ENCODE measurements at places on chromosomes 4 and X.

GRCh38 chr4:94944726-94945125, 187.0 kb downstream of the BMPR1B start:
- DNase-seq, result no peak

DNA sequence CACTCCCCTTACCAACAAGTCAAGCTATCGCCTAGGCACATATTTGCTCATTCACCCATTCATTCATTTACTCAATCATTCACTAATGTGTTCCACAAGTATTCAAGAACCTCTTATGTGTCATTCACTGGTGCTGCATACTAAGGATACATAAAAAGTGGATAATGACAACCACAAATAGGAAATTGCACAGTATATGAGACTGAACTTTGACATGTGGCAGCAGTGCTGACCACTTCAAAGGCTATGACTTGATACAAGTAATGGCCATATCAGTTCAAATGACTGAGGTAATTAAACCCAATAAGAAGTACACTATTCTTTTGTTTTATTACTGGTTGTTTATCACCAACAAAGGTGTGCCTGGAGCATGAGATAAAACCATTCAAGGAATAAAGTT, 282.5 kb downstream of the KLHL13 start:
- no peak for DNase-seq

DNA sequence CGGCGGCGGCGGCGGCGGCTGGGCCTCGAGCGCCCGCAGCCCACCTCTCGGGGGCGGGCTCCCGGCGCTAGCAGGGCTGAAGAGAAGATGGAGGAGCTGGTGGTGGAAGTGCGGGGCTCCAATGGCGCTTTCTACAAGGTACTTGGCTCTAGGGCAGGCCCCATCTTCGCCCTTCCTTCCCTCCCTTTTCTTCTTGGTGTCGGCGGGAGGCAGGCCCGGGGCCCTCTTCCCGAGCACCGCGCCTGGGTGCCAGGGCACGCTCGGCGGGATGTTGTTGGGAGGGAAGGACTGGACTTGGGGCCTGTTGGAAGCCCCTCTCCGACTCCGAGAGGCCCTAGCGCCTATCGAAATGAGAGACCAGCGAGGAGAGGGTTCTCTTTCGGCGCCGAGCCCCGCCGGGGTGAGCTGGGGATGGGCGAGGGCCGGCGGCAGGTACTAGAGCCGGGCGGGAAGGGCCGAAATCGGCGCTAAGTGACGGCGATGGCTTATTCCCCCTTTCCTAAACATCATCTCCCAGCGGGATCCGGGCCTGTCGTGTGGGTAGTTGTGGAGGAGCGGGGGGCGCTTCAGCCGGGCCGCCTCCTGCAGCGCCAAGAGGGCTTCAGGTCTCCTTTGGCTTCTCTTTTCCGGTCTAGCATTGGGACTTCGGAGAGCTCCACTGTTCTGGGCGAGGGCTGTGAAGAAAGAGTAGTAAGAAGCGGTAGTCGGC, 528 bp downstream of the FMR1 start:
- DNase-seq, result peak; percentile 41

DNA sequence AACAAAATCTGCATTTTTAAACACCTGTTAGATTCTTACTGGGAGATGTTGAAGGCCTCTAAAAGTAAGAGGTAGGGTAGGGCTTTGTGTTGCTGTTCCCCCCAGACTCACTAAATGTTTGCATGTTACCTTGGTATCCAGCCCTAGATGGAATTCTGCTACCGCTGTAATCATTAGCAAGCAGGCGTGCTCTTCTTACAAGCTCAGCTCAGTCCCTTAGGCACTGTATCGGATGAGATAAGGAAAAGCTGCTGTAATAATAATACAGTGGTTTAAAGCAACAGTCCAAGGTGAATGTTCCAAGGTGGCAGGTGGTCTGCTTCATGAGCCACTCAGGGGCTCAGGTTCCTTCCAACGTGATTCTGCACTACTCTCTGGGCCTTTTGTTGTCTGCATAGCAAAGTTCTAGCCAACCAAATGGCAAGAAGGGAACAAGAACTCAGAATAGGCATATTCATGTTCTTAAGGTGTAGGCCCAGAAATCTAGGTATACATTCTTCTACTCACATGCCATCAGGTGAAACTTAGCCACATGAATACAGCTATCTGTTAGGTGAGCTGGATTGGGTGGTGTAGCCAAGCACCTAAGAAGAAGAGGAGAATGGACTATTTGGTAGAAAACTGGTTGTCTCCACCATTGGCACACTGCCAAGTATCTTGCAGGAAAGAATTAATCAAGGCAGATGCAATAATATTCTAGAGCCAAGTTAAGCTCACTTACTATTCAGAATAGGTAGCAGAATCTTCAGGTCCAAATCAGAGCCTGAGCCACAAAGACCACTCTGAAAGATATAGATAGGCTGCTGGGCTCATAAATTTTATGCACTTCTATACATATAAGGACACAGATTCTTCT, 46.0 kb downstream of the COQ2 start:
- DNase-seq, result no peak

GRCh38 chr4:38620527-38621027, 43.4 kb upstream of the KLF3 start:
- no peak for DNase-seq

GRCh38 chrX:103681443-103681842, 5.1 kb downstream of the MORF4L2 start:
- DNase-seq, result no peak

- no peak for DNase-seq
These were observed 628.8 kb downstream of the SPRY1 start for GRCh38 chr4:124025428-124025827.

GRCh38 chr4:56424697-56425514, 10.5 kb downstream of the PPAT start:
- peak; percentile 43 for DNase-seq

DNA sequence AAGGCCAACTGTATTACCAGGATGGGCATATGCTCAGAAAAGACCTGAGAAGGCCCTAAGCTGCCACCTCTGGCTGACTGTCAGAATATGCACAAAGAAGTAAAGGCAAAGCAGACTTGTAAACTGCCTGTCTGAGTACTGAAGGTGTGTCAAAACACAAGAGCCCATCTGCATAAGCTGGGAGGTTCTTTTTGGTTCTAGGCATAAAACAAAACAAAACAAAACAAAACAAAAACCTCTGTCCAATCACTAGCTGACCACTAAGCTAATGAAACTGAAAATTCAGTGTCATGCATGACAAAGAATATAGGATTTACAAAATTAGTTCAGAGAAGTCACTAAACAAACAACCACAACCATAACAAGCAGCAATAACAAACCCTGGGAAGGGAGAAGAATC, 20.6 kb downstream of the SH3D19 start:
- DNase-seq, result peak; percentile 28

DNA sequence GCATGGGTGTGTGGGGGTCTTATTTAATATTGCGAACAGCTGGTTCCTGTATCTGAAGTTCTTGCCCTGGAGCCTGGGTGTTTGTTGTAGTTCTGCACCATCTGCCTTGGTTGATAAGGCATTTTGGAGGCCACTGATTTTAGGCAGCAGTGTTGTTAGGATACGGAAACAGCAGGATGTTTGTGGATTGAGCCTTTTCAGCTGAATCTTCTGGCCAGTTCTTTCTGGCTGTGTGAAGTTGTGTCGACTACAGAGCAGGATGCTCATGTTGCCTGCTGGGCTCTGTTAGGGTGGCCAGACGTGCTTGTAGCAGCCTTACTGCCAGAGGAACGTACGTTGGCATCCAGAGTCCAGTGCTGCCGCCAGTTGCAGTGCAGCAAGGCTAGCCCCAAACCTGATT, 134.2 kb downstream of the PTTG2 start:
- no peak for DNase-seq

GRCh38 chr4:185472103-185472542, 590 bp upstream of the CCDC110 start:
- no peak for DNase-seq

DNA sequence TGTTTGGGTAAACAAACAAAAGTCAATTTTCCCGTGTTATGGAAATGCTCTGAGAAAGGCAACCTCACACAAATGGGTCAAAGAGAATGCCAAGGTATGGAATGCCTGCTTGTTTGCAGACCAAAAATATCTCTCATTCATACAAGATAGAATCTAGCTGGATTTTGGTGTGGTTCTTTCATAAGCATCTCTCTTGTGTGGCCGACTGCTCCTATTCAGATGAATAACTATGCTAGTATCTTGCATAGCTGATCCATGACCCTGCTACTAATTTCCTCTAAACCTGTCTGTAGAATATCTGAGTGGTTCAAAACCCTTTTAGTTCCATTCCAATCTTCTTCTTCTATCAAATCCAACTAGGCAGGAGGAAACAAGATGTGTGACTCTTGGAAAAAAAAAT, 28.2 kb upstream of the SORBS2 start:
- no peak for DNase-seq

DNA sequence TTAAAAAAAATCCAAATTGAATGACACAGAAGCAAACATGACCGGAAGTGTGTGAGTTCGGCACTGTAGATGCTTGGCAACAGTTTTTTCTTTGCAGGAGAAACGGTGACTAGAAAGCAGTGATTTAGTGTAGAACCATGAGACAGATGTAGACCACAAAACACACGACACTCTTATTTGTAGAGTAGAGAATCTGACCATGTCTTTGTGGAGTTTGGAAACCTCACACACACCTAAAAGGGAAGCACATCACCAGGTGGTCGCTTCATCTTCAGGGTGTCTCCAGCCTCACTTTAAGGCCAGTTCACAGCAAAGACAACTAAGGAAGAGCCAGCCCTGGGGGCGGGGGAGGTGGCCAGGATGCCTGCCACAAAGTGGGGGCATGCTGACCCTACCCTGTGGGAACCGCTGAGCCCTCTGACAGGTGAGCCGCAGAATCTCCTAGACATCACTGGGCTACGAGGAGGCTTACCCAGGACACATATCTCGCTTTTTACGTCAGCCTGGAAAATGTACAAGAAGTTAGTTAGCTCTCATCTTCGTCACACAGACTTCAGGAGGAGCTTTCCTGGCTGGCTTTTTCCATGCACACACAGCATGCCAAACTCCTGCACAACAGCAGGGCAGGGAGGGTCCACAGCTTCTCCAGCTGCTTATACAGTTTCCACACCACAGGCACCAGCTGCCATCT, 64.4 kb upstream of the PDLIM3 start:
- no peak for DNase-seq

GRCh38 chr4:84750260-84750959, 167.5 kb downstream of the CDS1 start:
- peak; percentile 60 for DNase-seq

GRCh38 chrX:50967736-50968135, 57.2 kb downstream of the BMP15 start:
- DNase-seq, result no peak

GRCh38 chr4:158094413-158095134, 78.3 kb downstream of the GASK1B start:
- DNase-seq, result peak; percentile 85

DNA sequence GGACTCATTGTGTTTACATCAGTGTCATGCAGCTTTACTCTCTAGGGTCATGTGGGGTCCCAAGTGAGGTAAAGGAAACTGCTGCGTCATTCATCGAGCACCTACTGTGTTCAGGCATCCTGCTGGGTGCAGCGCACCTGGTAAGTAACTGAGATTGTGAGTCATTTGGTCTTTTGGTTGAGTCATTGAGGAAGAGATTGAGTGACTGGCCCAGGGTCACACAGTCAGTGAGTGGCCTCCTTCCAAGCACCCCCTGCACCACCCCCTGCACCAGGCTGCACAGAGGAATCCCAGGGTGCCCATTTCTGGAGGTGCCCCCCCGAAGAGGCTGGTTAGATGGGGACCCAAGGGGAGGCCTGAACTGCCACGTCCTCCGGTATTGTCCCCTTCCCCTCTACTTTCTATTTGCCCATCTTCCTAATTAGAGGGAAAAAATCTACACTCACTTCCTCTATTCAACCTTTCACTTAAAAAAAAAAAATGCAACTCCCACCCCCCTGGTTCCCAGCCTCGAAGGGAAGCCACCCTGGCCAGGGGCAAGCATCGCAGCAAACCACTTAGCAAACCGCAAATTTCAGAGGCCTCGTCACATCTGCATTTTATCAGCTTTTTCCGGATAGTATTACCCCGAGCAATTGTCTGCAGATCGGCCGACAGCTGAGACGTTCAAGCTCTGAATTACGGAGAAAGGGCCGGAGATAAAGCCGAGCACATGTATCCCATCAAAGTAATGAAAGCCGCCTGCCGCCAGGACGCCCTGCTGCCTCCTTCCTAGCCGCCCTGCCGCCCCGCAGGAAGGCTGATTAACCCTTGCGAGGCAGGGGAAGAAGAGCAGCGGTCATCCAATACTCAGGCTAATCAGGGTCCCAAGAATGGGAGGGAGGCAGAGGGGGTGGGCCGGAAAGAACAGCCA, 96.3 kb upstream of the MSX1 start:
- no peak for DNase-seq

- no peak for DNase-seq
These were observed 45.3 kb upstream of the CAMK2D start for GRCh38 chr4:113806850-113807249.

DNA sequence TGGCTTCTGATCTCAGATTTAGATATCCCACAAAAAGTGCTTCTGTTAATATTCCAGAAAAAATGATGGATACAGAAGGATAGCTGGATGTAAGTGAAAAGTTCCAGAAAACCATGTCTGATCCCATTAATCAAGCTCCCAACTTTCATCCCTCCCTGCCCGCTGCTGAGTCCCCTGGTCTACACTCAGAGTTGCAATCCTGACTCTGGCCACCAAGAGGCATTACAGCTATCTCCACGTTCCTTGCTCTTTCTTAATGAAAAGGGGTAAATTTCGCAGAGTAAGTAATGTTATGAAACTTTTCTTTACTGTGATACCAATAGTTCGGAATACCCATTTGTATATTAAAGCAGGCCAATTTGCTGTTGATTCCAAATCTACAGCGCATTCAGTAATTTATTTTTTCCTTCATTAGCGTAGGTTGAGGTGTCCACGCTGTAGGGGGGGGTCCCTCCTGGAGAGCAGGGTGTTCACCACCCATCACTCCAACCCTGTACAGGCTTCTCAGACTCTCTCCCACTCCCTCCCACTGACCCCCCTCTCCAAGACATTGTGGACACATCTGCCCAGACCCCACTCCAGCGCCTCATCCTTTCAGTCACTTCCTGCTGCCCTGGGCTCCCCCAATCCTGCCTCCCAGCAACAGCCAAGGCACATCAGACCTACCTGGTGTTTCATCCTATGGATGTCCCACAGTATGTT, 55.1 kb downstream of the RAB40A start:
- DNase-seq, result peak; percentile 67

DNA sequence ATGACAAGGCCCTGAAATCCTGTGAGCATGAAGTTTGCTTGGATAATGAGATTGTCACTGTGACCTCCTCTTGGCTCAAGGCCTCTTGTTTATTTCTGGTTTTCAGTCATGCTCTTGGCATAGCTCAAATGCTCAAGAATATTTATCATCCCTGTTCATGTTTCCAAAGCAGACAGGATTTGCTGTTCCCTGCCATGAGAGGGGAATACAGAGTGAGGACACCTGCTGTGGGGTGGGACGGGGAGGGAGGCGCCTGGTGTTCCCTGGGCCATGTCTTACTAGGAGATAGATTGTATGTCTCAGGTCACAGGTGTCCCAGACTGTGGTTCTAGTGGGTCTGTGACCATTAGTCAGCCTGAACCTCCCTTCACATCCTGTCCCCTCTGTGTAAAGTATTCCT, 34.9 kb upstream of the SH3RF1 start:
- no peak for DNase-seq

- no peak for DNase-seq
These were observed 822 bp upstream of the PFKFB1 start for GRCh38 chrX:54994668-54995351.
